Activated CD4-positive, alpha-beta T cell treated with anti-CD3 and anti-CD28 coated beads for 36 hours (primary cell): ENCODE measurements at places on chromosomes 2 and 18.

DNA sequence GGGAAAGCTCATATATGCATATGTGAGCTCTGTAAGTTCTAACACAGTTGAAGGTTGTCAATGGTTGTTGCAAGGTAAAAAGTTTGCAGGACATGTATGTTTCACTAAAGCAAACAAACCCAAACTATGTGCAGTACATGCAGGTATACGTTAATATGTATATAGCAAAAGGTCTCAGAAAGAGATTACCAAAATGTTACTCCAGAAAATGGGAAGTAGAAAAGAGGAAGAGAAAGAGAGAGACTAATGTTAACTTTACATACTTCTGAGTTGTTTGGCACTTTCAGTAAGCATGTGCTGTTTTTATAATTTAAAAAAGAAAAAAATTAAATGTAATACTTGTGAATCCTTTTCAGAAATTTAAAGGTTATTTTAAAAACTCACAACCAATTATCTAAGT, 32.8 kb upstream of the PEX13 start:
- H3K27ac ChIP-seq: no peak overlapping the region
- no peak overlapping the region for H3K4me3 ChIP-seq
- no peaks in the 10 kb centered on the region for H3K27me3 ChIP-seq
- DNase-seq: no peak

GRCh38 chr2:234626566-234627130, 129.8 kb upstream of the ARL4C start:
- no peaks in the 10 kb centered on the region for H3K36me3 ChIP-seq
- no peak overlapping the region for H3K27ac ChIP-seq
- H3K4me3 ChIP-seq: no peak overlapping the region
- H3K27me3 ChIP-seq: peaks cover 11% of the 10 kb centered on the region
- no peaks in the 10 kb centered on the region for H3K4me1 ChIP-seq

DNA sequence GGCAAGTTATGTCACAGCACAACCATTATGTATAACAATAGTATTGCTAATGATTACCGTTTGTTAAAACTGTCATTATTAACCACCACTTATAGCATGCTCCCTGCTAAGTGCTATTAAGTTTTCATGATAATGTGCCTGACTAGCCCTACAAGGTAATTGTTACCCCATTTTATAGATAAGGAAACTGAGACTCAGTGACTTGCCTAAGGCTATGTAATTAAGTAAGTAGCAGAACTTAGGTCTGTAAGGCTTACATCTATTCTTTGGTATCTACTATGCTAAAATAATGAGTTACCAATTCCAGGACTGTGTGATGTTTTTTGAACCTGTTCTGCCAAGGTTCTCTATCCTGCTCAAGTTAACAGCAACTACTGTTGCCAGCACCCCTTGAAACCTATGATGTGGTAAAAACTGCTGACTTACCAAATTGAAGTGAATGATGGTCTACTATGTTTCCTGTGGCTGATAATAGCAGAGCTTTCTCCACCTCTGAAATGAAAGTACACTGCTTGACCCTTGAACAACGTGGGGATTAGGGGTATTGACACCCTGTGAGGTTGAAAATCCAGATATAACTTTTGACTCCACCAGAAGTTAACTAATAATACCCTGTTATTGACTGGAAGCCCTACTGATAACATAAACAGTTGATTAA, 18.2 kb downstream of the ACVR2A start:
- H3K4me3 ChIP-seq: no peak overlapping the region
- H3K27me3 ChIP-seq: no peaks in the 10 kb centered on the region
- no peaks in the 10 kb centered on the region for H3K36me3 ChIP-seq
- DNase-seq: no peak

GRCh38 chr2:232483311-232483922, 4.2 kb downstream of the ECEL1 start:
- no peak overlapping the region for H3K27ac ChIP-seq
- H3K4me3 ChIP-seq: no peak overlapping the region
- H3K27me3 ChIP-seq: peaks cover 20% of the 10 kb centered on the region
